Astrocyte (in vitro differentiated cells and primary cell): ENCODE measurements at places on chromosomes 1 and 21.

DNA sequence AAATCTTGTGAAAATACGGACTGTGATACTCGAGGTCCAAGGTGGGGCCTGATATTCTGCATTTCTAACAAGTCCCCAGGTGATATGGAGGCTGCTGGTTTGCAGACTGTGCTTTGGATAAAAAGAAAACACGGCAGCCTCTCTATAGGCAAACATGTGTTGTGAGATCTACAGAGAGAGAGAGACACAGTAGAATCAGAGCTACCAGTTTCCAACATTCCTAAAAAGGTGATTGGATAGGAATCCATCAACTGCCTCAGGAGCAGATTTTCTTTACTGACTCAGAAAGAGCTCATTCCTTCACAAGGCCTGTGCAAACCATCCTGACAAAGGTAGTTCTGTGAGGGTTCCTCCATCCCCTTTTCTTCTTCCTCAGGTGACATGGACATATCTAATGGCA, 651.6 kb upstream of the CAMK1G start:
- DNase-seq: no peak

- DNase-seq: no peak
Measured at GRCh38 chr1:227780101-227781044, 35.1 kb upstream of the PRSS38 start.

DNA sequence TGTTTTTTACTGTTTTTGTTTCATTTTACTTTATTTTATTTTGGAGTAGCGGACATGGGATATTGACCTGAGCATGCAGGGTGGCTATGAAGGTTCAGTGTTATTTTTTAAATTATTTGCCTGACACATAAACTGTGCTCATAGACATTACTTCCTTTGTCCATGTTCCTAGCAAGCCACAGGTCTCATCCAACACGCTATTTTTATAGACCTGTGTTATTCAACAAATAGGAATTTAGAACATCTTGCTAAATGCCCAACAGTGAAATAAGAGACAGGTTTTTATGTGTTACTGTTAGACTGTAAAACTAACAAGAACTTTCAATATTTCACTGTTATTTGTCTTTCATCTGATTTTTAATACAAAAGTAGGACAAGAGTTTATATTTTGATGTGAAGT, 756.4 kb downstream of the KCNT2 start:
- DNase-seq: no peak

- DNase-seq: peak; percentile 47
Measured at GRCh38 chr1:219566951-219567947, 45.7 kb downstream of the ZC3H11B start.

GRCh38 chr1:33326785-33327184, 5.9 kb upstream of the A3GALT2 start:
- no peak for DNase-seq

- DNase-seq: no peak
Measured at GRCh38 chr1:159200769-159201168, 3.9 kb upstream of the ACKR1 start.

- DNase-seq: no peak
Measured at GRCh38 chr1:41497056-41497440, 12.6 kb upstream of the EDN2 start.

- no peak for DNase-seq
Measured at GRCh38 chr1:171379846-171380245, 65.9 kb downstream of the FMO4 start.

DNA sequence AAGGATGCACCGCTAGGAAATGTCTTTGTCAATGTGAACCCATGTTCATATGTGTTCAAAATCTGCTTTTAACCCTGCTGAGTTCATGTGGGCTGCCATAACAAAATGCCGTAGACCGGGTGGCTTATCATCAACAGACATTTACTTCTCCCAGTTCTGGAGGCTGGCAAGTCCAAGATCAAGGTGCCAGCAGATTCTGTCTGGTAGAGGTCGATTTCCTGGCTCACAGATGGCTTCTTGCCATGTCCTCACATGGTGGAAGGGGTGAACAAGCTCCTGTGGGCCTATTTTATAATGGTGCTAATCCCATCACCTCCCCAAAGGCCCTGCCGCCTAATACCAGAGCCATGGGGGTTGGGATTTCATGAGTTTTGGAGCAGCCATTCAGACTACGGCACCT, 4.6 kb upstream of the CDCP2 start:
- no peak for DNase-seq

- peak; percentile 53 for DNase-seq
Measured at GRCh38 chr1:182768963-182769362, 20.6 kb upstream of the NPL start.

GRCh38 chr1:150610576-150610975, 18.8 kb downstream of the ENSA start:
- DNase-seq: no peak

- DNase-seq: no peak
Measured at GRCh38 chr1:145877923-145878486, 7.7 kb downstream of the ANKRD35 start.

GRCh38 chr1:65254320-65255034, 54.9 kb upstream of the DNAJC6 start:
- peak; percentile 29 for DNase-seq

DNA sequence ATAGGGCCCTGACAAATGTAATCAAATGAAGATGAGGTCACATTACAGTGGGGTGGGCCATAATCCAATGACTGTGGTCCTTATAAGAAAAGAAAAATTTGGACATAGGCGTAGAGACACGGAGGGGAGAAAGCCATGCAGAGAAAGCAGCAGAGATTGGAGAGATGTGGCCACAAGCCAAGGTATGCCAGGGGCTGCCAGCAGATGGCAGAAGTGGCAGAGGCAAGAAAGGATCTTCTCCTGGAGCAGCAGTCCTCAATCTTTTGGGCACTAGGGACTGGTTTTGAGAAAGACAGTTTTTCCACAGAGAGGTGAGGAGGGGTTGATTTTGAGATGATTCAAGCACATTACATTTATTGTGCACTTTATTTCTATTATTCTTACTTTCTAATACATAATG, 355.1 kb downstream of the NPHP4 start:
- DNase-seq: no peak

DNA sequence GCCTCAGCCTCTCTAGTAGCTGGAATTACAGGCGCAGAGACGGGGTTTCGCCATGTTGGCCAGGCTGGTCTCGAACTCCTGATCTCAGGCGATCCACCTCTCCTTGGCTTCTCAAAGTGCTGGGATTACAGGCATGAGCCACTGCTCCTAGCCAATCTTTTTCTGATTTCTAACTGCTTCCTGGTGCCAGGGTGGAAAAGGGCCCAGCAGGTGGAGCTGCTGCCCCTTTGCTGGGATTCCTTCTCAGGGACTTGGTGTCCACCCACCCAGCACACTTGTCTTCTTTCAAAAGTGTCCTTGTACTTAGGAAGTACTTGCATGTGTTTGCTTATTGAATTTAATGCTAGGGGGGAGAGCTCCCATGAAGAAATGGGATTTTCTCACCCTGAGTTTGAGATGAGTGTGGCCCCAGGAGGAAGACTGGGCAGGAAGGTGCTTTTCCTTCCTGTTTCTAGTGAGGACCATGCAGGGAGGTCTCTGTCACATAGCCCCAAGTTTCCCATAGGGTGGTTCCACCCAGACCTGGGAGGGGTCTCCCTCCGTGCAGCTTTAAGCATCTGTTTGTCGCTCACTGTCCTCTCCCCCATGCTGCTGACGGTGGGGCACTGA, 14.2 kb downstream of the UTP11 start:
- peak; percentile 37 for DNase-seq

DNA sequence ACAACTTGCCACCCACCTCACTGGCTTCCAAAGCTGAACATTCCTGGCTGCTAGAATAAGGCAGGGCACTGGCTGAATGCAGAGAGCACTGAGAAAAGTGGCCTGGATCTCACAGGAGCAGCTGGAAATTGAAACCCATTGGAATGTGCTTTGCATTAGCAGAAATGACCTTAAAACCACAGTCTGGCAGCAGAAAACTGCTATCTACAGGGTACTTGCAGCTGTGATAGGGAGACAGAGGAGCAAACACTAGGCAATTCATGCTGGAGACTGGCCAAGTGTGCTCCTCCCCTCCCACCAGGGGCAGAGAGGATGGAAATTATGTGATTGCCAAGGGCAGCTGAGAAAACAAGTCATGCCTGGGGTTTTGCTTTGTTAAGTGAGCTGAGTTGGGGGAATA, 47.2 kb downstream of the HSD3B1 start:
- peak; percentile 98 for DNase-seq

- no peak for DNase-seq
Measured at GRCh38 chr1:110582378-110582777, 23.8 kb downstream of the KCNA2 start.

DNA sequence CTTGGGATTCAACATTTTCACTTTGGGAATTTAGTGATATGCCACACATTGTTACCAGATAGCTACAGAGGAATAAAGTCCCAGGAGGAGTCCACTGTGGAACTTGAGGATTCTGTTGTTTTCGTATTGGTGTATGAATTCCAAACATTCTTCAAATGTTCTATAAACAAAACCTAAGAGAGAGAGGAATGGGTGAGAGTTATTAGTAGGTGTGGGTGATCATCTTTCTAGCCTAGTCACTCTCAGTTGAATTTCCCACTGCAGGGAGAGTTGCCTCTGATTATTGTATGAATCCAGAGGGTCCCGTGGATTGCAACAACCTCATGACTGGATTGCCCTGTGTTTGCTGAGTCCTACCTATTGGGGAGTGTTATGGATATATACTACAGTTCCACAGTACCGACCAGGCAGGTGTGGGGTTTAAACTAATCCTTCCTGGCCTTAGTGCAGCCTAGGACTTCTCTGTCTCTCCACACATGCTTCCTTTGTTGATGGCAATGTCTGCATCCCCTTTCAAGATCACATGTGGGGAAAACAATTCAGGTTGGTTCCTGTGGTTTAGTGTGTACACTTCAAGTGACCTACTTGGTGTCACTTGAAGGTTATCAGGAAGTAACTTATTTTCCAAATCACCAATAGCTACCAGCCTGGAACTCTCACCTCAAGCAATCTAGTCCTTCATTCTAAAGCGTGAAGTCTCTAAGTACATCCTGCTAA, 91.8 kb downstream of the ADCY10 start:
- DNase-seq: peak; percentile 35

DNA sequence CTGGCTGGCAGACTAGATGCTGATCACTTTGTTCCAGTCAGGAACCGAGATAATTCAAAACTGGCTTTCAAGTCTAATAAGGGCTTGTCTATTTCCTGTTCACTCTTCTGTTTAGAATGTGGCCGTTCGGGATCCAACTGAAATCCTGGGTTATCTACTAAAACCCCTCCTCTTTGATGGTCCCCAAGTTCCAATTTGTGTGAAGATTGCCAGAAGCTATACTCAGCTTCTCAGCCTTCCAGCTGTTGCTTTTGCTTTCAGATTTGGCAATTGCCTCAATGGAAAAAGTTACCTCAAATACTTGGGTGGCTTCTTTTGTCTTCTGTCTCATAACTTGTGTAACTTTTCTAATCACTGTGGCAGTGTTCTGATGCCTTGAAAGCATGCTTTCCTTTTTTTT, 43.7 kb downstream of the BTBD8 start:
- no peak for DNase-seq

DNA sequence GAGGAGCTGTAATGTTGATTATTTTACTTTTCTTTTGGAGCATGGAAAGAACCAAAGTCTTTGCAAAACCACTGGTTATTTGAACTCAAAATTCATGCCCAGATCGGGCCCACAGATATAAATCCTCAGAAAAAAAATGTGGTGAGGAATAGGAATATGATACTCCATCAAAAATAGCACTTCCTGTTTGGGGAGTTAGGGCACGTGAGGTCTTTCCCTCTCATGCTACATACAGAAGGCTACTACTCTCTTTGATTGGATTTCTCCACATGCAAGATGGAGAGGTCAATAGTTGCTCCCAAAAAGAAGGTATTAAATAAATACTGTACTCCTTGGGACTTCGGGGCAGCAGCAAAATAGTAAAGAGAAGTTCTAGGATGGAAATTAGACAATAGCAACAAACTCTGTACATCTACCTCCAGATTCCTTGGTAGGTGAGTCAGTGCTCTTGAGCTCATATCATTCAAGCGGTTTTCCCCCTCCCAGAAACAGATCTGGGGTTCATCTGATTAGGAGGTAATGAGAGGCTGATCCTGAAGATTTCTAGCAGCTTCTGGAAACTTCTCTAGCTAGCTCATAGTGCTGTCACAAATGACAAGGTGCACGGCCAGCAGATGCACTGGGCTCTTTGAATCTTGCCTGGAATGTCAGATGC, 47.1 kb downstream of the SLC9C2 start:
- DNase-seq: no peak

GRCh38 chr1:229440851-229441537, 7.1 kb upstream of the ACTA1 start:
- peak; percentile 85 for DNase-seq

- DNase-seq: peak; percentile 24
Measured at GRCh38 chr1:196516373-196516772, 91.9 kb downstream of the KCNT2 start.

DNA sequence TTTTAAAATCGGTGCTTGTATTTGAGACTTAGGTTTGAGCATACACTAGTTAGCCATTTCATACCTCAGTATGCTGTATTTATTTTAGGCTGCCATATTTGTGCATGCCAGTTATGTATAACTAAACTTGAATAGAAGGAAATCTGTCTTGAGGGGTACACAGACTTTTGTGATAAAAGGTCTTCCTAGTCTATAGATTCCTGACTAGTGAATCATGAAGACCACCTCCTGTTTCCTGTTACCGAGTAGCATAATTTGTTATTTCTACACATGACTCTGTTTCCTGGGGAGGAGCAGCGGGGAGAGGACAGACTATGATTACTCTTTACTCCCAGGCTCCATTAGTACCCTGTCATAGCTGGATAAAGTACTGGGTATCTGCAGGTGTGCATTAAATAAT, 316.8 kb upstream of the SNX7 start:
- no peak for DNase-seq

DNA sequence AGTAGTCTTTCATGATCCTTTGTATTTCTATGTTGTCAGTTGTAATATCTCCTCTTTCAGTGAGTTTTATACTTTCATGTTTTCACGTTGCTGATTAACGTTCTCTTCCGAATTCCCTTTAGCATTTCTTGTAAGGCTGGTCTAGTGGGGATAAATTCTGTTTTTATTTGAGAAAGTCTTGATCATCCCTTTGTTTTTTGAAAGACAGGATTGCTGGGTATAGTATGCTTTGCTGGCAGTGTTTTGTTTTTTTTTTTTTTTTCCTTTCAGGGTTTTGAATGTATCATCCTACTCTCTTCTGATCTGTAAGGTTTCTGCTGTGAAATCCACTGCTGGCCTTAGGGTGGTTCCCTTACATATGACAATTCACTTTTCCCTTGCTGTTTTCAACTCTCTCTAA, 74.4 kb downstream of the SCMH1 start:
- no peak for DNase-seq

GRCh38 chr1:160846281-160846680, 16.4 kb downstream of the CD244 start:
- DNase-seq: no peak

- peak; percentile 63 for DNase-seq
Measured at GRCh38 chr21:44817506-44817880, 369 bp downstream of the SUMO3 start.
